ENCODE measurements at places on chromosomes 1 and 21.
A peak's percentile ranks its signal among the peaks of the same experiment; 100 is the strongest.

DNA sequence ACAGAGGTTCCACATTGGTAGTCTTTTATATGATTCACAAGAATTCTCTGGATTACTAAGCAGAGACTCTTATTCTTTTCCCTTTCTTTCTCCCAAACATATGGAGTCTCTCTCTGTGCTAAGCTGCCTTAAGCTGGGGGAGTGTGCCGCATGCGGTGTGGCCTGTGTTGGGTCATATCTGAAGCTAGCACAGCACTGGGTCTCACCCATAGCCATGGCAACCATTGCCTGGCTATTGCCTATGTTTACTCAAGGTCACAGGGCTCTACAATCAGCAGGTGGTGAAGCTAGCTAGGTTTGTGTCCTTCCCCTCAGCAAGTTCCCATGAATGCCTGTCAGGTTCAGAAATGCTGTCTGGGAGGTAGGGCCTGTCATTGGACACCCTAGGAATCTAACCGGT is 73.6 kb upstream of the ZRANB2 start:
- DNase-seq, result no peak

DNA sequence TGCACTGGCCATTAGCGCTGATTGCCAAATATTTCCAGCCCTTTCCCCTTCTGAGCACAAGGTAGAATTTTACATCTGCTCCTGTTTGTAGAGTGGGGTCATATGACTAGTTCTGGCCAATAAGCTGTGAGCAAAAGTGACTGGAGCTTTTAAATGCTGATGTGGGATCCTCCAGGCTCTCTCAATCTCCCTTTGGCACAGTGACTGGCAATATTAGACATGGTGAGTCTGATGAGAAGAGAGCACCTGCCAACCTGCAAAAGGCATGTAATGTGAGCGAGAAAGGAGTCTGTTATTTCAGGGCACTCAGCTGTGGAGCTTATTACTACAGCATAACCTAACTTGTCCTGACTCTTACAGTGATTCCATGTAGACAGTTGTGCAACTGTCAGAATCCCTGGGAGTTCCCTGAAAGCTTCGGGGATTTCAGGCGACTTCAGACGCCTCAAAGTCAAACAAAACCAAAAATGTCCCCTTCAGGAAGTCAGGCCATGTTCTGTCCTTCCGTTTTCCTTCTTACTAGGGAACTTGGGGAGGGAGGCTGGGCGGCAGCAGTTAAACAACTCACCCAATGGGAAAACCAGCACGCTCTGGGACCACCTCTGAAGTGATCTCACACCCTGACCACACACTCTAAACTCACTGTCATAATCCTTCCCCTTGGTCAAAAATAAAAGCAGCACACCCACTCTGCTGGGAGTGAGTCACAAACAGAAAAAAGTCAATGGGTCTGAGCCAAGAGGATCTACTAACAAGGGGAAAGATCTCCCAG is 3.6 kb upstream of the RASSF5 start:
- no peak for DNase-seq

DNA sequence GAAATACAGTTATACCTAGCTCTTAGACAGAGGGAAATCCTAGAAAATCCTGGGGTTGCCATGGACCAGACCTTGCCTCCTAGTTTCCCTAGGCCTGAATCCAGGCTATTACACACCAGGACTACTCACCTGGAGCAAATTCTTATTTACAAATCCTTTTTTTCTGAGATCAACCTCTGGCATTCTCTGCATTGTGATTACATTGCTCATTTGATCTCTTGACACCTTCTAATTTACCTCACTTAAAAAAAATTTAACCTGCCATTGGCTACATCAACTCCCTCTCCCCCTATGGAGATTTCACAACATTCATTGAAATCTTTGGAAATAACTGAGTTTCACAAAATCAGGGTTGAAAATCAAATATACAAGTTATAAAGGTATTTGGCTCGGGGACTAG is 2.9 kb upstream of the C1orf105 start:
- DNase-seq, result no peak

DNA sequence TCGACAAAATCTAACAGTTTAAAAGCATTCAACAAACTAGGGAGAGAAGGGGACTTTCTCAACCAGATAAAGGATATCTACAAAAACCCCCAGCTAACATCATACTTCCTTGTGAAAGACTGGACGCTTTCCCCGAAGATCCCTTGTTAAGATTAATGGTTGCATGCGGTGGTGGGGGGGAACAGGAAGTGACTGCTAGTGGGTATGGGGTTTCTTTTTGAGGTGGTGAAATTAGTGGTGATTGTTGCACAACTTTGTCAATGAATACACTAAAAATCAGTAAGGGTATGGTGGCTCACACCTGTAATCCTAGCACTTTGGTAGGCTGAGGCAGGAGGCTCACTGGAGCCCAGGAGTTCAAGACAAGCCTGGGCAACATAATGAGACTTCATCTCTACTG is 26.9 kb upstream of the EYA3 start:
- DNase-seq, result no peak

- DNase-seq, result no peak
These were observed 3.9 kb upstream of the CDC42 start for GRCh38 chr1:22048351-22049192.

- DNase-seq, result peak; percentile 28
These were observed 88.6 kb downstream of the NUF2 start for GRCh38 chr1:163410073-163410999.

DNA sequence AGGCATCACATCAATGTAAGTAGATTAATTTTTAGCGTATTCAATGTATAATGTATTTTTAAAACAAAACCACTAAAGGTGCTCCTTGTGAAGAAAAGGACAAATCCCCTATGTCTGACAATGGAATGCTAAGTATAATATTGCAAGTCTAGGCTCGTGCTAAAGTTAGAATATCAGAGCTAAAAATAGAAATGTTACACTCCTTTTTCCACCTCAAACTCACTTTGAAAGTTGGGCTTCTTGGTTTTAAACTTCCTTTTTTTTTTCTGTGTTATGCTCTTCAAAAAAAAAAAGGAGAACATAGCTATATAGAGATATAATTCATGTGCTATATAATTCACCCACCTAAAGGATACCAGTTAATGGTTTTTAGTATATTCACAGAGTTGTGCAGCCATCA is 3.6 kb upstream of the SERBP1 start:
- no peak for DNase-seq

DNA sequence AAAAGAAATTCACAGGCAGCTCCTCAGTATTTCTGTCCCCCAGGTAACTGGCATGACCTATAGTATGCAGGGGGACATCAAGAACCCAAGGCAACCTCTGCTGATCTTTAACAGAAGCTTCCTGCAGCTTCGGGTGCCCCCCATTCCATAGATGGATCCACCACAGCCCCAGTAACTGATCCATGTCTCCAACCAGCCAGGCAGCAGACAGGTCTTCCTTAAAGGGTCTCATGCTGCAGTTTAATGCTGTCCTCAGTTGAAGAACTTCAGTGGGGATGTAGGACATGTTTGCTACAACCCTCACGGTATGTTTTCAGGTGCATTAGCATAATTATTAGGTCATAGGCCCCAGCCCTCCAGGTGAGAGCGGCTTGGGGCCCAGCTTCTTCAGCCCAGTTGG is 90.9 kb upstream of the OLIG2 start:
- DNase-seq, result no peak

DNA sequence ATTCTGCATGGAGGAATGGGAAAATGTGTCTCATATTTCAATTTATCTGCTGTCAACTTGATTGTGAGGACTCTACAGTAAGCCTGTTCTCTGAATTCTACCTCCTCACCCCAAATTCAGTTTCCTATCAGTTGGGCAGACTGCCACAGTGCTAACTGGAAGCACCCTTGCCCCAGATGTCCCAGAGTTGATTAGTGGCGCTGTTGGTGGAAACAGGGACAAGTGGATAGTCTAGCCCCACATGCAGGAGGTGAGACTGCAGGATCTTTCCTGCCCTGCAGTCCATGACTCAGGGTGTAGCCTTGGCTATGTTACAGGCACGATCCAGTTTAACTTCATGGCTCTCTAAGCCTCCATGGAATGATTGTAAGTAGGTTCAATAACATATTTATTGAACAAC is 22.1 kb downstream of the ADAM30 start:
- no peak for DNase-seq

GRCh38 chr1:97906567-97907241 is 14.1 kb downstream of the DPYD start:
- no peak for DNase-seq

- no peak for DNase-seq
These were observed 45.7 kb downstream of the WNT9A start for GRCh38 chr1:227901906-227902640.

GRCh38 chr1:53617851-53618499 is 121.0 kb downstream of the GLIS1 start:
- no peak for DNase-seq

- no peak for DNase-seq
These were observed 1.2 kb downstream of the STPG1 start for GRCh38 chr1:24412408-24412807.

GRCh38 chr1:201648907-201649721 is 110.2 kb downstream of the NAV1 start:
- DNase-seq, result no peak

Data from hippocampal formation (tissue), 2 donors.